ENCODE measurements at places on chromosomes 5 and 9.

DNA sequence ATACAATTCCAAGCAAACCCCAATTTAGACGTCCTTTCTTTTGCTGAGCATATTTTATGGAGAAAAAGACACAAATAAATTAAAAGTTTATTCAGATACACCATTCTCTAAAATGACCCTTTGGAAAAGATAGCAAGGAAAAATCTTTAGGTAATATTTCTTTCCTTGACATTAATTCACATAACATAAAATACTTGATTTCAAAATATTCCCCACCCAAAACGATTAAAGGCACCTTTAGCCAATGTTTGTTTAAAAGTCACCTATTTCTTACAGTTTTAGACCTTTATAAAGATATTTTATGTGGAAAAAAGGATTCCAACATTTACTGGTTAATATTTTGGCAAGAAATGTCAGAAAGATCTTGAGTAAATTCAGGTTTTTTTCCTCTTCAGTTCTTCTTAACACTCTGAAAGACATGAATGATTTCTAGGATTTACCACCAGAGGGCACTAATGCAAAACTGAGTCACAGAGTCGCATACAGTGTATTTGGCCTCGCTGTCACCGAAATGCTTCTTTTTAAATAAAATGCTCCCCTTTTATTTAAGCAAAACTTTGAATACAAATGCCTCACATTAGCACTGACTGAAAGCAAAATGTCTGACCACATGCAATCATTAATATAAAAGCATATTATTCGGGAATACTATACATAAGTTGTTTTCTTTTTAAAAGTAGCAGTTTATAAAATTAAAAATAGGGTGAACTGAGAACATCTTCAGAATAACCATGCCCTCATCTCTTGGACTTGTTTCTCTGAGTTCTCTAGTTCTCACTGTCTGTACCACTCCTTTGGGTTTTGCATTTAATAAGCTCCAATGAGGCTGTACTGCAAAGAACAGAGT lies 122.5 kb downstream of the SLC1A3 start:
- no peak for DNase-seq

- DNase-seq = no peak
These were observed 62.6 kb downstream of the ANGPTL2 start for GRCh38 chr9:127059765-127060361.

DNA sequence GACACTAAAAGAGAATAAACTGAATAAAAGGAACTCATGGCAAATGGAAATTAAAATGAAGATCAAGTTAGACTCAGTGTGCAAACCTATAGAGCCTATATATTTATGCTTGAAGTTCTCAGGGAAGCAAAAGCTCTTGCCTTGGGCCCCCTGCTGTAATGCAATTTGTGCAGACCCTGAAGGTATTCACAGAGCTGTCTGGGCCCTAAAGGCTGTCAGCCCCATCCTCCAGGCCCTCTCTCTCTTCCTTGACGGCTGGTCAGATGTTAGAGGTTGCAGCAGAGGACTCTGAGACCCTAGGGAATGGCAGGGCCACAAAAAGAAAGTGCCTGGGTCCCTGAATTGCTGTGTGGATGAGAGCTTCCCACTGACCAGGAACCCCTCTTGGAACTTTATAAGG lies 283.9 kb upstream of the TUT7 start:
- no peak for DNase-seq

DNA sequence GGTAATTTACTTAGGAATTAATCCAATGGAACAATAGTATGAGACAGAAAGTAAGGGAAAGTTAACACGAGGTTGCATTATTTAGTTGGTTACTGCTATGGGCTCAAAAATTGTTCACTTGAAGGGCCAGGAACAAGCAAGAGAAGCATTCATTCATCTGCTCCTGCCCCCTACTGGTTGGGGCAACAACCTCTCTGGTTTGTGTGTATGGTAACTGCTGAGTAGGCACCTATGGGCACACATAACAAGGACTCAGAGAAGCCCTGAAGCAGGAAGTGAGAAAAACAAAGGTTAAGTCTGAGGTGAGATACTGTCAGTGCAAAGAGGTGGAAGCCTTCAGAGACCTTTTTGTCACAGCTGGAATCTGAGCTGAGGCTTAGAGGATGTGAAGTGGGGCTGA lies 34.4 kb upstream of the RANBP6 start:
- no peak for DNase-seq

- no peak for DNase-seq
These were observed 225.3 kb downstream of the AGTPBP1 start for GRCh38 chr9:85516455-85516854.

GRCh38 chr9:128898382-128898781 lies 16.4 kb downstream of the LRRC8A start:
- no peak for DNase-seq

GRCh38 chr9:121703014-121703734 lies 51.7 kb downstream of the DAB2IP start:
- no peak for DNase-seq

GRCh38 chr9:102435427-102435826 lies 559.7 kb upstream of the CYLC2 start:
- no peak for DNase-seq

DNA sequence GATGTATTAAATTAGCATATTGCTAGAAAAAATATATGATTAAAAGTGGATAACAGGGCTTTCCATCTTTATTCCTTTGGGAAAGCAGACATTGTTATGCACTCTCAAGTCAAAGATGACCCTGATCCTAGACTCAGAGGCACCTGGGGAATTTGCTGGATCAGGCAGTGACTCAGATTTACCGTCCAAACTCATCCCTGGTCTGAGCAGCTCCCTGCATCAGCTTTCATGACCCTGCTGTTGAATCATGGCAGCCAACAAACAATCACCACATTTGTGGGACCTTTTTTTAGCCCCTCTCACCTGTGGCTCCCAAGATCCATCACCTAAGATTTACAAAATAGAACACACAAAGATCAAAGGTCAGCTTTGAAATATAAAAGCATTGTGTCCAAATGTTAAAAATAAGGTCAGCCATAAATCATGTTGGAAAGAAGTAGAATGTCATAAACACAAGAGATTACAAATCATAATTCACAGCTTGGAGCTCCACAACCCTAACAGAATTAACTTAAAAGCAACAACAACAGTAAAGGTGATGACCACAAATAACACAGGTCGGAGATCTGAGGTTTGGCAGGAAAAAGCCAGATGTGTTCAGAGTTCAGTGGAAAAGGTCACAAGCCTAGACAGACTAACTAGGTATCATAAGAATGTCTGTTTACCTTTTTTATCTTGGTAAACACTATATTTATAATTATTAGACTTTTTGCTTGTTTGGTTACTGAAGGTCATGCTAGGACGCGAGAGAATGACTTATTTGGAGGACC lies 55.5 kb downstream of the ZFAND5 start:
- DNase-seq = no peak

GRCh38 chr9:88942411-88942810 lies 48.9 kb upstream of the S1PR3 start:
- no peak for DNase-seq

DNA sequence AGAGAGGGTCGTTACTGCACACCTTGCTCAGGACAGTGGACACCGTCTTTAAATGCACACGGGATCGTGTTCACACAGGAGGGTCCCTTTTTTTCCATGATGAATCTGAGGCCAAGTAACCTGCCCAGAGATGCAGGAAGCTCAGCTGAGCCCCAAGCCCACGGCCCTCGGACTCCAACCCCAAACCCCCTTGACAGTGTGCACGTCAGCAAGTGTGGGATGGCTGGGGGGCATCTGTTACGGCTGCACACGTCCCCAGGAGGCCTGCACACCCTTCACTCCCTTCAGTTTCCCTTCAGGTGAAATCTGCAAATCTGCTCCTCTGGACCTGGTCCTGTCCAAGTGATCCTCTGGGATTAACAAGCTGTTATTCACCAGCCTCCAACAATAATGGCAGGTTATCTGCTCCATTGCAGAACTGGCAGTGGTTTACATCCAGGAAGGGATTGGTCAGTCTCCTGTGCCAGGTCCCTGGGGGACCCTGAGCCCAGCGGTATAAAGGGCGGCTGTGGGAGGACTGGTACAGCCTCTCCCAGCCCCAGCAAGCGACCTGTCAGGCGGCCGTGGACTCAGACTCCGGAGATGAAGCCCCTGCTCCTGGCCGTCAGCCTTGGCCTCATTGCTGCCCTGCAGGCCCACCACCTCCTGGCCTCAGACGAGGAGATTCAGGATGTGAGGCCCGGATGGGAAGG lies at the start of gene LCN1:
Gene LCN1 (plus strand): TSS at position 525 of the 692 bp plus-strand sequence. CDS start 58 bp downstream, at position 583.
- no peak for DNase-seq

- no peak for DNase-seq
These were observed 253.5 kb upstream of the NREP start for GRCh38 chr5:112010475-112010874.
